ENCODE measurements at places on chromosomes 16 and 17.

DNA sequence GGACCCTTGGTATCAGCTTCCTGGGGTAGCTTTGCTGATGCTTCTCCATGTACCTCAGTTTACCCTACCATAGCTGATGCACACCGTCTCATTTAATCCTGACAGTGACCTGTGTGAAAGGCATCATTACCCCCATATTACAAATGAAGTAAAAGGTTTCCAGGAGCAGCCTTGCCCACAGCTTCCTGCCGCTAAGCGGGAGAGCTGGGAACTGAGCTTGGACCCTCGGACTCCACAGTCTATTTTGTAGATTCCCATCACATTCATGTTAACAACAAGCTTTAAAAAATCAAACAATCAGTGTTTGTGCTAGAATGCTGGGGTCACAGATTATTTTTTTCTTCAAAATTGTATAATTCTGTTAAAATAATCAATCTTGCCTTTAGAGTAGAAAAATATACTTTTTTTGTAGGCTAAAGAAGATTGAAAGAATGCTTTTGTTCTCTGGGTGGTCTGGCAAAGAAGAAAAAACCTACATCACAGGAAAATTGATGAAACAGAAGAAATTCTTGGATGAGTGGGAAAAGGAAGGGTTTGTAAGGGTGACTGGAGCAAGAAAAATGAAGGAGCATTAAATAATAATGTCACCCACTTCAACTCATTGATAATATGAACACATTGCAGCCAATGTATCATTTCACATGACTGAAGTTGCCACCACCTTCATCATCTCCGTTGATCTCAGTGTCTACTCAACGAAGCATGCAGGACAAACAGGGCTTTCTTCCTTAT is 9.5 kb upstream of the USP10 start:
- DNase-seq = no peak

DNA sequence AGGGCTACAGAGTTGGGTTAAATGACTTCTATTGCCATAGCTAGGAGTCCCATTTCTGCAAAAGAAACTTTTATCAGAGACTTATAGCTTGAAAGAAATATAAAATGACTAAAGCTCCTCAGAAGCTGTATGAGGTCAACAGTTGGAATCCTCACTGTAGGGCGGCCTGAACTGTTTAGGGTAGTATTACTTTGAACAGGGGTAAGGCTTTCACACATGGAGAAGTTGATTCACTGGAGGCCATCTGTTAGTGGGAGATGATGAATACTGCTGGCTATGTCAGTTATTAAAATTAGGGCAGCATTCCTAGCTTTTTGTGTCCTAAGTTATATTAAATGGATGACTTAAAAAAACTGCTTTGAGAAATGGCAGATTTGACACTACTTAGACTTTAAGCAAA is 6.0 kb downstream of the TTC19 start:
- DNase-seq = no peak

GRCh38 chr17:54505404-54505803 is 395.2 kb upstream of the TOM1L1 start:
- no peak for DNase-seq

- DNase-seq = no peak
Observed at GRCh38 chr17:66633317-66633965, 201.5 kb upstream of the CACNG5 start.

GRCh38 chr17:74133740-74134139 is 69.7 kb upstream of the RPL38 start:
- no peak for DNase-seq

- no peak for DNase-seq
Observed at GRCh38 chr17:1512351-1512750, 4.1 kb downstream of the INPP5K start.

DNA sequence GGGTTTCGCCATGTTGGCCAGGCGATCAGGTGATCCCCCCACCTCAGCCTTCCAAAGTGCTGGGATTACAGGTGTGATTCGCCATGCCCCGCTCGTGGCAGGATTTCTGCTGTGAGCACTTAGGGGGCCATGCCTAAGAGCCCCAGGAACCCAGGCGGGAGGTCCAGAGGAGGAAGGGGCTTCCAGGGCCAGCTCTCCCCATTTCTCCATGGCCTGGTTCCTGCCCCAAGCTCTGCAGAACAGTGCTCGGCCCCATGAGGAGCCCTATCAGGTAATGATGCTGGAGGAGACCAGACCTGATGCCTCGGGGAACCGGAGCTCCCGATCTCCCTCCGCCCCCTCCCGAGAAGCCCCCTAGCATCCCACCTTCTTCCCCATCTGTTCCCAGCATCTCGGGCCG is 53.6 kb downstream of the RMI2 start:
- DNase-seq = no peak

GRCh38 chr17:6532441-6532885 is 23.9 kb downstream of the PITPNM3 start:
- DNase-seq = no peak

GRCh38 chr16:6751191-6751590 is 581.5 kb upstream of the RBFOX1 start:
- no peak for DNase-seq

- DNase-seq = no peak
Observed at GRCh38 chr17:28982131-28982793, 23.6 kb downstream of the SEZ6 start.

DNA sequence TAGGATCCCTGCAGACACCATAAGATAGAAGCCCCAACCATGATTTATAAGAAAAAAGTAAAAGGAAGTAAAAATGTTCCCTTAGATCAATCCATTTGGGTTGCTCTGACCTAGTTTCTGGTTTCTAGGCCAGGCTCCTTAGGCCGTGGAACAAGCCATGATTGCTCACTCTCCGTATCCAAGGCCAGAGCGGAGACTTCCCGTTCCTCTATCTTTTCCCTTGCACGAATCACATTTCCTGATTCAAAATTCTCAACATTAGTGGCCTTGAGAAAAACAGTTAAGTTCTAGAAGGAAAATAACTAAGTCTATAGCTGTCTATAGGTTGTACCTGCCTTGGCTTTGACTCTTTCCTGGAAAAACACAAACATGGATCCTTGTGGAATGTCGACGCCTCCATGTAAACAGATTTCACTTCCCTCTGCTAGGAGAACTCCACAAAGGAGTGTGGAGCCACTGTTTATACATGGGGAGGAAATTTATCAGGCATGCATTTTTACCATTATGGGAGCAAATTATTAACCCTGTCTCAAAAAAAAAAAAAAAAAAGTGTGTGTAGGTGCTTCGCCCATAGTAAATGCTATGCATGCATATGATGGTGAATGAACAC is 149.6 kb downstream of the ZFHX3 start:
- no peak for DNase-seq

All from NCI-H1417 treated with DMSO at 0.1 percent for 48 hours (cell line).